Activated CD4-positive, alpha-beta T cell treated with anti-CD3 and anti-CD28 coated beads, Interleukin-2, amount 10 ng/mL, durations not matched to agents 7 days and 5 days (primary cell): ENCODE measurements at places on chromosomes 7 and 10. TPM values are rescaled to one million over a fixed set of nuclear protein-coding genes. Genes with fewer than 3 reads are reported as not detected.
A peak's percentile ranks its signal among the peaks of the same experiment; 100 is the strongest.

Gene LRGUK
- 0.17 TPM for total RNA-seq

Gene OPALIN
- total RNA-seq = not detected

Gene ANKRD30A
- not detected for total RNA-seq

Gene BLNK
- not detected for total RNA-seq

Gene SORCS1
- not detected for total RNA-seq

GRCh38 chr10:130652964-130653578 lies 516.9 kb downstream of the GLRX3 start:
- DNase-seq = no peak
- H3K4me3 ChIP-seq = no peak overlapping the region
- no peak overlapping the region for H3K27ac ChIP-seq
- H3K27me3 ChIP-seq = no peaks in the 10 kb centered on the region
- no peaks in the 10 kb centered on the region for H3K36me3 ChIP-seq
- H3K4me1 ChIP-seq = no peaks in the 10 kb centered on the region

DNA sequence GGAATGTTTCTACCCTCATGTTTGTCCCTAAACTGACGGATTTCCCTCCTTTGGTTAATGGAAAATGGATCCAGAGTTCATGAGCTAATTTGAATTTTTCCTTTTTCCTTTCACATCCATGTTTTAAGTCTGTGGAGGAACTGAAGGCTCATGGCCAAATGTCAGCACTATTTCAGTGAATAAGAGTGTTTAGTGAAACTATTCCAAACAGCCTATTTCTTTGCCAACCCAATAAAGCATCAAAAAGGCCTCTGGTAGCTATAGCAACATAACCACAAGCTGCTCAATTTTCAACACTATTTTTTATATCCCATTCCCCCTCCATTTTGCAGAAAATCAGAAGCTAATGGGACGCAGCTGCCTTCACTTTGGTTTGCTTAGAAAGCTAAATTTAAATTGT lies 1454.1 kb downstream of the GATA3 start:
- H3K36me3 ChIP-seq = no peaks in the 10 kb centered on the region
- DNase-seq = no peak
- H3K4me1 ChIP-seq = no peaks in the 10 kb centered on the region

DNA sequence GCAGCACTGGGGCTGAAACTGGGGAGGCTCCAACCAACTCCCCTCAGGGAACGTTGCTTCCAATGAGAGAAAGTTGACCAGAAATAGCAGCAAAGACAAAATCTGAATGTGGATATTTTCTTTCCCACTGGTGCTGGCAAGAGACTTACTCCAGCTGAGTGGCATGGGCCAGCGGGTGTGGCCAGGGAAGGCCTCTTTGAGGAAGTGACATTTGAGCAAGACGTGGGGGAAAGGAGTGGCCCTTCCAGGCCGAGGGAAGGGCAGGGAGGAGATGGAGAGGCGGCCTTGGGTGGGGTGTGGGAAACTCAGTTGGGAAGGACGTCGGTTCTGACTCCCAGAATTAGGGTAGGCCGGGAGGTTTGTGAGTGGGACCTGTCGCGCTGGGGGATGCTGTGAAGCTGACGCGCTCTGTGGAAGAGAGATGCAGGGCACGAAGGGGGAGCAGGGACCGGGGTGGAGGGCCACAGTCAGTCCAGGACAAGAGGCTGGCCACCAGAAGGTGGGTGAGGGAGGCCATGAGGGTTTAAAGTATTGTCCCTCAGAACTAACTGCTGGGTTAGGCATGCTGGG lies 96.7 kb upstream of the IKZF1 start:
- H3K27ac ChIP-seq = peak overlapping the region; percentile 93
- peaks cover 12% of the 10 kb centered on the region for H3K36me3 ChIP-seq
- H3K4me1 ChIP-seq = peaks cover 97% of the 10 kb centered on the region
- H3K27me3 ChIP-seq = no peaks in the 10 kb centered on the region

GRCh38 chr7:128796327-128796726 lies 4.6 kb downstream of the CCDC136 start:
- H3K4me1 ChIP-seq = peaks cover 6% of the 10 kb centered on the region
- no peak for DNase-seq
- no peak overlapping the region for H3K4me3 ChIP-seq
- H3K27ac ChIP-seq = no peak overlapping the region

DNA sequence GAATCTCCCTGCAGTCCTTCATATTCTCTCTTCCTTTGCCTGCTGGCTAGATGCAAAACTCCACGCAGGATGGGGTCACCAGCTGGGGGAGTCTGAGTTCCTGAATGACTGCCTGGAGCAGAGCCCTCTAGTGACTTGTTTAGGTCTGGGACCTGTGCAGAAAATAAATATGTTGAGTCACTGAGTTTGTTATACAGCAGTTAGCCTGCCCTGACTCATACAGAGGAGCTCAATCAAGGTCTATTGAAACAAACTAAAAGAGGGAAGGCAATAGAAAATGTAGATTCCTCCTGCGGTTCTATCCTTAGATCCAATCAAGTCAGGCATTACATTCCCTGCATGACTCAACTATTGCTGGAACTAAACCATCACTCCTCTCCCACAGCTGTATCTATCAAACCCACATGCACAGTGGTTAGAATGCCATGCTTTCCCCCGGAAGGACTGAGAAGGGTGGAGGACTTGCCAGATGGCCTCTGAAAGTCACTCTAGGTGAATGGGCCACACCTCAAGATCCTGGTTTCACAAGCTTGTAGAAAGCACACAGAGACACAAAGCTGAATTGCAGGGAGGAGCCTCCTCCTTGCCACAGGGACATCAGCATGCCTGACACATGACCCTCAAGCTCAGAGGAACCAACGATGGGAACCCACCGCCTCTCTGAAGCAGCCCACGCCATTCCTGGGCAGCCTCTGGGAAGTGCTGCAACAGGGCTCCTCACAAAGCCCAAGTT lies 73.9 kb downstream of the SH3PXD2A start:
- peaks cover 20% of the 10 kb centered on the region for H3K4me1 ChIP-seq
- H3K4me3 ChIP-seq = no peak overlapping the region
- H3K27me3 ChIP-seq = peaks cover 21% of the 10 kb centered on the region
- H3K27ac ChIP-seq = peak overlapping the region; percentile 57
- H3K36me3 ChIP-seq = no peaks in the 10 kb centered on the region

- H3K4me1 ChIP-seq = peaks cover 19% of the 10 kb centered on the region
- no peak for DNase-seq
- H3K36me3 ChIP-seq = no peaks in the 10 kb centered on the region
- H3K4me3 ChIP-seq = peak overlapping the region; percentile 95
Measured at GRCh38 chr7:93232673-93233018, 480 bp downstream of the VPS50 start.

GRCh38 chr7:55150709-55151451 lies 132.1 kb downstream of the EGFR start:
- no peak overlapping the region for H3K4me3 ChIP-seq
- H3K4me1 ChIP-seq = no peaks in the 10 kb centered on the region
- H3K27ac ChIP-seq = no peak overlapping the region
- H3K27me3 ChIP-seq = peaks cover 11% of the 10 kb centered on the region
- DNase-seq = no peak

DNA sequence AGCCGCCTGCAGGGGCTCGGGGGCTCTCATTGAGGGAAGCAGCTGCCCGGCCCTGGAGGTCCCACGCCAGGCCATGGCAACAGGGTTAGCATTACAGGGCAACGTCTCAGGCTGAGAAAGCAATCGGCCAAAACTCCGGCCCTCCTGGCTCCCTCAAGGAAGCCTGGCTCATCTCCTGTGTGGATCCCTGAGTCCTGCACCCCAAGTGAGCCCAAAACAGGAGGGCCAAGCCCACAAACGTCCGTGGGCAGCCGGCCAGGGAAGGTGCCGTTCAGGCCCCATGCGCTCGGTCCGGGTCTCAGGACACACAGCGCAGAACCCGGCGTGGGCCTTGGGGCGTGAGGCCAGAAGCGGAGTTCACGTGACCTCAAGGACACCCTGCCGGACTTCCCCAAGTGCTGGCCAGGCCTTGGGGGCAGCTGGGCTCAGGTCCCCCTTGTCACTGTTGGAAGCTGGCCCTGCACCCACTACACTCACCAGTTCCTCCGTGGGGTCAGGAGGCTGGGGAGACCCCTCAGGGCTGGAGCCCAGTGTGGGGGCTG lies 8.0 kb upstream of the PWWP2B start:
- no peaks in the 10 kb centered on the region for H3K36me3 ChIP-seq
- H3K27me3 ChIP-seq = no peaks in the 10 kb centered on the region
- no peak overlapping the region for H3K27ac ChIP-seq
- DNase-seq = no peak
- H3K4me1 ChIP-seq = peaks cover 4% of the 10 kb centered on the region

DNA sequence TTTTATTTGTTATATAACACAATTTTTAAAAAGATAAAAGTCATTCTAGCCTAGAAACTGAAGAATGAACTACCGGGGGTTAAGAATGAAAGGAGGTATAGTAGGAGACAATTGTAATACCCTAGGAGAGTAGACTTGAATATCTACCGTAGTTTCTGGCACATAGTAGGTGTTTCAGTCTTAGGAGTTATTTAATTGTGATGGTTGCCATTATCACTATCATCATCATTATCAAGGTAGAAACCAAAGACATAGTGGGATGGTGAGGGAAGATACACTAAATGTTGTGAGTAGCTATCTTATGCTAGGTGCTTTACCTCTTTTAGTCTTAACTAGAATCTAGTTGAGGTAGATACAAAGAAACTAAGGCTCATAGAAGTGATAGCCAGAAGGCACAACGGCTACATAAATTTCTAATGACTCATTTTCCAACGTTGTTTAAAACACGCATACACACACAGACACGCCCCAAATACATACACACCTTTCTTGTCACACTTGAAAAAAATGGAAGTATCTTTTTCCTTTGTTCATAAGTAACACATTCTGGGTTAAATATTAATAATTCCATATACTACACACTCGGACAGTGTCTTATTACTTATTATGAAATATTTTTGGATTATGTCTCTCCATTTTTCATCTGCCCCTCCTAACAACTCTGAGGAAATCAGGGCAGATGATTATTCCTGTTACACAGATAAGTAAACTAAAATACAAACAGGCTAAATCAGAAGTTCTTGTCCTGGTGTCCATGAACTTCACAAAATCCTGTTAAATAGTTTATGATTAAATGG lies 2.0 kb upstream of the ANLN start:
- H3K36me3 ChIP-seq = peaks cover 15% of the 10 kb centered on the region
- H3K27ac ChIP-seq = no peak overlapping the region
- H3K27me3 ChIP-seq = peaks cover 8% of the 10 kb centered on the region
- no peak for DNase-seq
- no peak overlapping the region for H3K4me3 ChIP-seq

DNA sequence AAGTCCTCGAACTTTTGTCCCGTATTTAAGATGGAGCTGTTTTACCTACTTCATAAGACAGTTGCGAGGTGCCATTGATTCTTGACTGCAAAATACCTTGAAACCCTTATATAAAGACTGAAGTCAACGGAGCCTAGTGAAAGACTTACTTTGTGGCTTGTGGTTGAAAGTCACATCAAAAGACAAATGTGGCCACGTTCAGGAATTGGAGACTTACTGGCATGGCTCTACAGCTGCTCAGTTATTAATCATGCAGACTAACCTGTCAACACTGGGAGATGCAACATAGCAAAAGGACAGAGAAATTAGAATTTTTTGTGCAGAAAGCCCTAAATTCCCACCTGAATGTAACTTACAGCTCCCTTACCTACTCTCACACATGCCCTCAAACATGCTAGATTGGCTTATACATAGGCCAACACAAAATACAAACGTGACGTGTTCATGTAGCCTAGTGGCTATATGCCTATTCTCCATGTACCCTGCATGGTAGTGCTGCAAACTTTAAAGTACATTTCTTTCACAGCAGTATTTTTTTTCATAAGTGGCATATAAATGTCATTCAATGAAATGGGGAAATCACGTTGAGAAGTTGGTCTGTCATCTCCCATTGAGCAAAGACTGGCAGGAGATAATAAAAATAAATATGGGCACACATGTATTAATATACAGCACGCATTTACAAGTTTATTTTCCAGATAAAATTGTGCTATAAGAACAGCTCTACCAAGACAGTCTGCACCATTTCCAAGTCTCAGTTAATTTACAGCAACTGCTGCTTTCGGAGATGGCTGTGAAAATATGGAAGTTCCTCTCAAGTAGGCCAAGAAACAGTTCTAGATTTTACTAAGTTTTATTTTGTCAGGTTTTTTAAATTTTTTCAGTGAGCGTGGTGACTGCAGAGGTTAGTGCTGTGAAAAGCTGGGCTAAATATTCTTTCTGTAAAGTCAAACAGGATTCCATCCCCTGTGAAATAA lies 170.4 kb upstream of the C7orf33 start:
- peaks cover 29% of the 10 kb centered on the region for H3K27me3 ChIP-seq
- no peak overlapping the region for H3K27ac ChIP-seq
- H3K4me3 ChIP-seq = no peak overlapping the region
- no peaks in the 10 kb centered on the region for H3K36me3 ChIP-seq
- DNase-seq = no peak

GRCh38 chr10:1733720-1734119 lies 3.6 kb downstream of the ADARB2 start:
- H3K4me1 ChIP-seq = peaks cover 5% of the 10 kb centered on the region
- H3K27me3 ChIP-seq = peaks cover 76% of the 10 kb centered on the region
- no peak for DNase-seq
- no peaks in the 10 kb centered on the region for H3K36me3 ChIP-seq

- H3K27me3 ChIP-seq = peaks cover 13% of the 10 kb centered on the region
- H3K36me3 ChIP-seq = no peaks in the 10 kb centered on the region
- no peak for DNase-seq
- H3K4me1 ChIP-seq = peaks cover 24% of the 10 kb centered on the region
- peak overlapping the region; percentile 6 for H3K27ac ChIP-seq
- H3K4me3 ChIP-seq = peak overlapping the region; percentile 37
Measured at GRCh38 chr7:45140827-45141226, 16.8 kb upstream of the RAMP3 start.

DNA sequence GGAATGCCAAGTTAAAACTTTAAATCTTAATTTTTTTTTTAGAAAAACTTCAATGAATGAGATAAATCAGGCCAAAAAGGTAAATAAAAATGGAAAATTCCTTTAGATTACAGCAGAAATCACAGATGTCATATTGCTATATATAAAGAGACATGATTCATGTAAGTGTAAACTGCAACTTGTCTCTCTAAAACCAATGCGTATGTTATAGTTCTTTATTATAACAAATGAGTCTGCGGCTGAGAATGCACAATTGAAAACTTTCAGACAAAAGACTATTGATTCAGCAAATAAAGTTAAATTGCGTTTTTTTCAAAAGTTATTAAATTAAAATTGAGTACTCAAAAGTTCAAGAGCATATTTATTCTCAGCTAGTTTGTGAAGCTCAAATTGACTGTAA lies 425.3 kb downstream of the PARD3 start:
- no peak overlapping the region for H3K27ac ChIP-seq
- H3K4me3 ChIP-seq = no peak overlapping the region
- no peak for DNase-seq
